ENCODE measurements at places on chromosomes 4 and X. TPM values are rescaled to one million over a fixed set of nuclear protein-coding genes. Genes with fewer than 3 reads are reported as not detected.

The DCX gene
- polyA plus RNA-seq: 18.5 TPM

The CTAG2 gene
- not detected for polyA plus RNA-seq

The MAGEB17 gene
- polyA plus RNA-seq: 0.41 TPM

The SH2D1A gene
- polyA plus RNA-seq: not detected

The HPGDS gene
- 3.8 TPM for polyA plus RNA-seq

The CORIN gene
- 2.7 TPM for polyA plus RNA-seq
